ENCODE measurements at places on chromosomes 11 and 22.
A peak's percentile ranks its signal among the peaks of the same experiment; 100 is the strongest.

DNA sequence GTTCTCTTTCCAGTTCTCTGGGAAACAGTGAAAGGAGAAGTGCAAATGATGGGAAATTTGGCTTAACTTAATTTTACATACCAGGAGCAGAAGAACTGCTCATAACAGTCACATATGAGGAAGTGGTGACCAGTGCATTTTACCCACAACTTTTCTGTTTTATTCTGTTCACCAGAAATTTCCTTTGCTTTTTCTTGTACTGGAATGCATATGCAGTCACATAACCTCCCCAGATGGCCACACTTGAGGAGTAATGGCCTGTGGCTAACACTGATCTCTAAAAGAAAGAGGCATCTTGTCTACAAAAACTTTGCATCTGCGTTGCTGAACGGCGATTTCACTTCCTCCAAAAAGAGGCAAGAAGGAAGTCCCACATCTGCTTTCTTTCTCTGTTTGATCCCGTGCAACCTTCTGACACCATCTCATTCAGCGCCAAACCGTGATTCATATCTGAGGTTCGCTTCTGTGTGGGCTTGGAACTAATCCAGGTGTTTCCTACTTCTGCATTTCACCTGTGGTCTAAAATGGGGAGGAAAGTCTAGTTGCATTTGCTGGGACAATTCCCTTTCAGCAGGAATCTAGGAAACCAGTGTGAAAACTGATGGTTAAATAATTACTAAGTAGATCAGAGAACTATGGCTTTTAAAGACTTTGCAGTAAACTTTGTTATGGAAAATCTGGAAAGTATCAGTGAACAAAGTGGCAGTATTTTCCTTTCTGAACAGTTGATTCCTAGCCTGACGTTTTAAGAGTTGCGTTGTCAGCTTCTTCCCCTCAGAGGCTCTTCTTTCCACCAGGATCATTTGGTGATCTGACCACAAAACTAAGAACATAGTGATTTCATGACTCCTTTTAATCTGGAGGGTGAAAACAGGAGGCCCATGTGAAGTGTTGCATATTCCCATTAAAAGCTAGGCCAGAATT lies 4.2 kb upstream of the MPEG1 start:
- peak; percentile 21 for DNase-seq

GRCh38 chr22:49380828-49381114 lies 446.9 kb downstream of the BRD1 start:
- DNase-seq, result no peak

GRCh38 chr11:94469416-94469815 lies 24.2 kb downstream of the MRE11 start:
- no peak for DNase-seq

GRCh38 chr11:65334696-65335295 lies 1.1 kb downstream of the DPF2 start:
- peak; percentile 28 for DNase-seq

GRCh38 chr22:30780026-30780425 lies 85.4 kb downstream of the OSBP2 start:
- no peak for DNase-seq

- peak; percentile 7 for DNase-seq
Measured at GRCh38 chr11:32374261-32374711, 61.1 kb downstream of the WT1 start.

DNA sequence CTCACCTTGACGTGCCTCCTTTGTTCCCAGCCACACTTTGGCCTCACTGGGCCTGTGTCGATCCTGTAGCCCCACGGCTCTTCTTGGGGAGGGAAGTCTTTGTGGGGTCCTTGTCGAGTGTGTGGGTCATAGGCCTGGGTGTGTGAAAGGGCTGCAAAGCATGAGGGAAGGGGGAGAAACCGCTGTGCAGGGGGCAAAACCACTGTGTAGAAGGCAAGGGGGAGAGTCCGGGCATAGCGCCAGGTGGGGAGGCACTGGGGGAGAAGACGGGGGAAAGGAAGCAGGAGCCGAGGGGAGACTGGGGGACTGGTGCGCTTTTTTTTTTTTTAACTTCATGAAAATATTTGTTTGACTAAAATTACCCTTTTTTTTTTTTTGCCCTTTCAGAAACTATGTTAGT lies 65.1 kb upstream of the RASD2 start:
- DNase-seq, result no peak

GRCh38 chr22:30457981-30458380 lies 13.8 kb downstream of the SEC14L3 start:
- DNase-seq, result no peak

DNA sequence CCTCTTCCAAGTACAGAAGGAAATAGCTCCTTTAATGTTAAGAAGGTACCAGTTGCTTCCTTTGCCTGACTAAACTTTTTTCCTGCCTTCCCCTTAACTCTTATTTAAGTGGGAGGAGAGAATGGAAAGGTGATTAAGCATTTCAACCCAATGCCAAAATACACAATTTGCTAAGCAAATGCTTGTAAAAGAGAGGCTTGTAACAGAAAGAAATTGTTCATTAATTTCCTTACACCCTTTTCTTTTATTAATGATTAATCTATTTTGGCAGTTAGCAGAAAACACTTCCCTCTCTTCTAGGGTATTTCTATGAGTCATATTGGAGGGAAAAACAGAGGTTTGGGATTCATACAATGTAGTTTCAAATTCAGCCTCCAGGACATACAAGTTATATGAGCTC lies 427.6 kb upstream of the FAT3 start:
- DNase-seq, result no peak

DNA sequence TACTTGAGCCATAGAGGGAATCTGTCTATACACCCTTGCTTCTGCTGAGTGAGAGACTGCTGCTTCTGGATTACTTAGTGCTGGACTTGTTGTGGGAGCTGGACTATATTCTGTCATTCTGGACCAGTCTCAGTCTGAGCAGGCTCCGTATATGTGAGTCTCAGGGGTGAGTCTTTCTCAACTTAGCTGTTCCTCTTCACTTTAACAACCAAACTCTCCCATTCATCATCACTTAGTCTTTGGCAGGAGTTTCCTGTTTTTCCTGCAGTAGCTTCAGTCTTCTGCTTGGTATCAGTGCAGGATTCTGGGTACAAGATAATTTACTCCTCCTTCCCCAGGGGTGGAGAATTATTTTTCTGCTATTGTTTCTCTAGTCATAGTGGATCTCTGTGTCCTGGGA lies 779.5 kb downstream of the METTL15 start:
- peak; percentile 19 for DNase-seq

DNA sequence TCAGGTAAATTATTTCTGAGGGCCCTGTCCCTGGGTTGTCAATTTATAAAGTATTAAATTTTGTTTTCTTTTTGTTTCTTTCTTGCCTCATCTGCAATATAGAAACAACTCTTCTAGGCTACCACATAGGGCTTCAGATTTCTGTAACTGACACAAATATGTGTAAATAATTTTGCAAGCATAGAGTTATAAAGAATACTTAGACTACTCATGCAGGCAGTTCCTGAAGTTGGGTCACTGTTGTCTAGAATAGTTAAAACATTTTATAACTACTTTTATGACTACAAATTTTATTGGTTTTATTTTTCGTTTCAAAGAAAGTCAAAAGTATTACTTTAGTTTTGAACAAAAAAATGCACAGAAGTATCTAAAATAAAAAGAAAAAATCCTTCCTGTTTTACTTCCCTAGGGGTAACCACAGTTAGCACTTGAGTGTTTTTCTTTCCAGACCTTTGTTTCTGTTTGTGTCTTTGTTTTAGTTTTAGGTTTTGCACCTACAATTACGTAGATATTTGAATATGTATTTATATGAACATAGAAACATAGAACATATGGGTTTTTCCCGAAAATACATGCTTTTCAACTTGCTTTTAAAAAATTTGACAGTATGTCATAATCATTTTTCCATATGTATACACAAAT lies 12.4 kb upstream of the TMEM123 start:
- DNase-seq, result no peak

DNA sequence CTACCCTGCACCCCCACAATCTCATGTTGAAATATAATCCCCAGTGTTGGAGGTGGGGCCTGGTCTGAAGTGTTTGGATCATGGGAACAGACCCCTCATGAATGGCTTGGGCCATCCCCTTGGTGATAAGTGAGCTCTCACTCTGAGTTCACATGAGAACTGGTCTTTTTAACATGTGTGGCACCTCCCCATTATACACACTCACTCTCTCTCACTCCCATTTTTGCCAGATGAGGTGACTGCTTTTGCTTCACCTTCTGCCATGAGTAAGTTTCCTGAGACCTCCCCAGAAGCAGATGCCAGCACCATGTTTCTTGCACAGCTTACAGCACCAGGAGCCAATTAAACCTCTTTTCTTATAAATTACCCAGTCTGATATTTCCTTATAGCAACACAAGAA lies 32.1 kb upstream of the DRD2 start:
- no peak for DNase-seq

DNA sequence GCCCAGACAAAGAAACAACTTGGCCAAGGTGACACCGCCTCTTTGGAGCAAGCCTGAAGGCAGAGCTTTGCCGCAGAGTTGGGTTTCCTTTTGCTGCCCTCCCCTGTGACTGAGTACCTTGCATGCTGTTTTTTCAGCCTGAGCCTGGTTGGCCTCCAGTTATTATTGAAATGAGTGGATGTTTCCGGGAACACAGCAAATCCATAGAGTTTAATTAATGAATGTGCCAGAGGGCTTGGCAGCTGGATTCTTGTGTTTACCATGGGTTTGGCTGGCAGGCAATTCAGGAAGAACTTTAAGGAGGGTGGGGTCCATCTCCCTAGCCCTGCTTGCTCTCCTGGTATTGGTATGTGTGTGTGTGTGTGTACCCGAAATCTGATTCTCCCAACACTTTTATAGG lies 65.6 kb upstream of the CRYBB3 start:
- no peak for DNase-seq

- no peak for DNase-seq
Measured at GRCh38 chr22:45231293-45231692, 9.4 kb downstream of the KIAA0930 start.

GRCh38 chr11:126366064-126366822 lies 10.8 kb downstream of the ST3GAL4 start:
- DNase-seq, result no peak

- DNase-seq, result peak; percentile 85
Measured at GRCh38 chr22:50218996-50219727, 18.4 kb downstream of the SELENOO start.

DNA sequence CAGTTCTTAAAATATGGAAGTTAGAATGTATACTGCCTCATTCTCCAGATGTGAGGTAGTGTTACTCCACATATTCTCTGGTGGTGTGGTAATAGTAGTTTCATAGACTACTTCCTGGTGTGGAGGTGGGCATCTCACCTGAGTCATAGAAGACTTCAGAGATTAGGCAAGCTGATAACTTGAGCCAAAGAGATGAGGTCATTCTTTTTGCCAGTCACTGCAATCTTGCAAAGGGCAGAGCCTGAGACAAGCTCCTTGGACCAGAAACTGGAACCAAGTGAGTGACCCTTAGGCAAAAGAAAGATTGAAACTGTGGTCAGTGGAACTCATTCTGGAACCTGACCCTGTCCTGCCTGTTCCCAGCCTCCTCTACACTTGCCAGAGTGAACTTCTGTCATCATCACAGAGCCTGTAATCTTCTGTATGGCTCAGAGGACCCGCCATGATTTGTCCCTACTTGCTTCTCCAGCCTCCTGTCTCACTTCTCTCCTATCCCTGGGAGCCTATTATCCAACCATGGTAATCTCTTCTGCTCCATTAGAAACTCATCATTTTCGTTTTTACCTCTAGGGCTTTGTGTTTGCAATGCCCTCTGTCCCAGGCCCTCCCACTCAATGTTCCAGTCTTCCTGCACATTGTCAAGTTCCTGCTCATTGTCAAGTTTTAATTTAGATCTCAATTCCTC lies 10.6 kb upstream of the CCDC83 start:
- peak; percentile 50 for DNase-seq

DNA sequence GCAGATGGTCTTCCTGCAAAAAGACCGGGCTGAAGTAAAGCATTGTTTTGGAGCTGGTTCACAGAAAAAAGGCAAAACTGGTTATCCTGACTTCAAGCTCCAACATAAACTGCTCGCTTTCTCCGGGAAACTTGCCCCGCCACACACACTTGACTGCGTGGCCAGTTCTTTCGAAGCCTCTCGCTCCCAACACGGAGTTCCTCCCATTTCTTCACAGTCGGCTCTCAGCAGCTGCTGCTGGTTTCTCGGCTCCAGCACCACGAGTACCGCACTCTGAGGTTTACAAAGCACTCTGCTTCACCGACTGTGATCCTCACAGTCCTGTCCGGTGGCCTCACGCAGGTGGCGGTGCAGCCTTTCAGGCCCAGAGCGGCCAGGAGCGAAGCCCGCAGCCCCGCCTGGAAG lies 264 bp downstream of the CHEK1 start:
- DNase-seq, result no peak

DNA sequence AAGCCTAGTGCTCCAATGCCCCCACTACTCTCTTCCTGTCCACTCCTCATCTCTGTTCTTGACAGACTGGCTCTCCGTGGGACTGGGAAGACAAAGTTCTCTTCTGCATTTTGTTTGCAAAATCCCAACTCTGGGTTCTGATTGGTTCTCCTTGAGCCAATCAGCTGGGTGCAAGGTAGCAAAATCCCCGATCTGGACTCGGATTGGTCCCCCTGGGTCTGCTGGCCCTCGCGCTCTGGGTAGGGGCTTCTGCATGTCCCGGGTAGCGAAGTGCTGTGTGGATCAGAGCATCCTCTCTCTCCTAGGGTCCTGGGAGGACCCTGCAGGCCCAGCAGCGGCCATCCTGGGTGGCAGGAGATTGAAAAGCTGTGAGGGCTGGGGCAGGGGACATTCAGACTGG lies 22.3 kb upstream of the A4GALT start:
- peak; percentile 5 for DNase-seq

DNA sequence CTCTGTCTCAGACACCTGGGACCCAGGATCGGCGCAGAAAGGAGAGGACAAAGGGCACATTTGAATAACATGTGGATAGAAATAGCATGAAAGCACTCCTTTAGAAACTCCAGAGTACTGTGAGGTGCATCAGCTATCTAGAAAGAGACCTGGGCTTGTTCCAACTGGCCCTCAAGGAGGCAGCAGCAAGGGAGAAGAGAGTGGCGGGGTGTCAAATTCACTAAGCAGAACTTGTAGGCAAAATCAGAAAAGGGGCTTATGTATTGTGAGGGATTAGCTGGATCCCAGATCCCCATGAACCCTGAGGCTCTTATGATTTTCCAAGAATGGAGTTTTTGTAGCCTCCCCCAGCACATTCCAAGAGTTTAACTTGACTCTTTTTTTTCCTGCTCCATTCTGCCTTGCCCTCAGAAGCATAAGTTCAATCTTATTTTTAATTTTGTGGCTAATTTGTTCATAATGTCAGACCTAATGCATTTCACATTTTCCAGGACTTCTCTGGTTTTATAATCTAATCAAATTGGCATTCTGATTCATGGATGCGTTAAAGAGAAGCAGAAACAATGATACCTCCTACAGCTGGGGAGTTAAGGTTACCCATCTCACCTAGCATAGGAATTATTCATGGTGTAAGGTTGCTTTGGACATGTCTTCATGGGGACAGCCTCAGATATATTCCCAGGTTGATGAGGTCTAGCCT lies 33.6 kb downstream of the USH1C start:
- no peak for DNase-seq

GRCh38 chr11:121575250-121575962 lies 122.6 kb upstream of the SORL1-AS1 start:
- peak; percentile 41 for DNase-seq

- DNase-seq, result peak; percentile 85
Measured at GRCh38 chr22:20981787-20982562, at the start of gene LZTR1. LZTR1 (plus strand) TSS chr22:20982297; CDS start chr22:20982372, 75 bp downstream.

All from EH (cell line).